ENCODE measurements at places on chromosomes 7 and 10. TPM values are rescaled to one million over a fixed set of nuclear protein-coding genes. Genes with fewer than 3 reads are reported as not detected.

DNA sequence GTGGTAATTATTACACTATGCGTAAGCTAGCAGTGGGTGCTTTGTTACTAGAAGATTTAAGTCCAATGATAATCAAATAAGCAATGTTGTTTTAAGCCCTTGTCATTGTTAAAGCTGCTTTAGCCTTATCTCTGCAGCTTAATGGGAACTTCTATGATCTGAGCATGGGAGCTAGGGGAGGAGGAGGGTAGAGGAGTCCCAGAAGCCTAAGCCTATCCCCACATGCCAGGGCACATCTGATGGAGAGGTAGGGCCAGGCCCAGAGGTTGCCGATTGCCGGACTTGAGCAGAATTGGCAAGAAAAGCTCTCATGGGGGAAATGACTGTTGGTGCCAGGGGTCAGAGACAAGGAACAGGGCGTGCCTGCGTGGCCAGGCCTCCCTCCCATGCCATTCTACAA lies 13.4 kb downstream of the CUBN start:
- DNase-seq: no peak

GRCh38 chr7:5282543-5283316 lies at the start of gene SLC29A4:
SLC29A4 (plus strand) TSS chr7:5282943; CDS start chr7:5287817, 4,874 bp downstream.
- DNase-seq: no peak

GRCh38 chr10:105745596-105746148 lies 1104.6 kb downstream of the SORCS3 start:
- DNase-seq: no peak

GRCh38 chr10:60646966-60647796 lies 131.1 kb upstream of the CDK1 start:
- no peak for DNase-seq

DNA sequence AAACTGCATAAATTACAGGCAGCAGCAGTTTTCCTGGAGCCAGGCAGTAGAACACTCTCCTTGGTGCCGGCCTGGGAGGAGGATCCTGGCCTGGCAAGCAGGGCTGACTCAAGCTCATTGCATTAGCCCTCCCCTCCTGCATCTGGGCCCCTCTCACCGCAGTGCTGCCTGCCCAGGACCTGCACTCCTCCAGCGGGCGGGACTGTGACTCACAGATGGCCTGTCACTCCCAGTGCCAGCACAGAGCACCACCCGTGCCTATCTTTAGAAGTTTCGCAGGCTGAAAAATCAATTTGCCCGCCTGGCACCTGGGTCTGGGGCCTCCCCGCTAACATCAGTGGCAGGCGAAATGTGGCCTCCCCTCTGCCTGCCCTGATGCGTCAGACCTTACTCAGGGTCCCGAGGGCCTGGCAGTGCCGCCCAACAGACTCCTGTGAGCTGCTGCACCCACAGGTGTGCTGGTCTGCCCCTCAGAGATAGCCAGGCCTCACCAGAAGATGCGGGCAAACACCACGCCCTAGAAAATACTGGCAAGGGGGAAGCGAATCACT lies 123.8 kb downstream of the KCNMA1 start:
- no peak for DNase-seq

DNA sequence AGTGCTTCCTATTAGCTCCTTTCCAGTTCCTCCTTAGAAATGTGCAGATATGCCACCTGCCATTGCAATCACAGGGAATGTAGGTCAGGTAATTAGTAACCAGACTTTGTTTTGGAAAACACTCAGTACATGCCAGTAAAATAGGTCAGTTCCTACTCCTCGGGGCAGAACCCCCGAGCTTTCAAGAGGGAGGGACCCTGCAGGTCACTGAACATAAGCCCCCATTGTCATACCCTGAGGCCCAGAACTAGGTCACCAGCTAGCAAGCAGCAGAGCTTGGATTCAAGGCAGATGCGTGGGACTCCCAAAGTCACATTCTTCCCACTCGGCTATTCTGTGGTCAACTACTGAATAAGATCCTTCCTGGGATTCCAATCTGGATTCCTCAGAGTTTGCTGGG lies 104.8 kb downstream of the PPP1R3C start:
- no peak for DNase-seq

DNA sequence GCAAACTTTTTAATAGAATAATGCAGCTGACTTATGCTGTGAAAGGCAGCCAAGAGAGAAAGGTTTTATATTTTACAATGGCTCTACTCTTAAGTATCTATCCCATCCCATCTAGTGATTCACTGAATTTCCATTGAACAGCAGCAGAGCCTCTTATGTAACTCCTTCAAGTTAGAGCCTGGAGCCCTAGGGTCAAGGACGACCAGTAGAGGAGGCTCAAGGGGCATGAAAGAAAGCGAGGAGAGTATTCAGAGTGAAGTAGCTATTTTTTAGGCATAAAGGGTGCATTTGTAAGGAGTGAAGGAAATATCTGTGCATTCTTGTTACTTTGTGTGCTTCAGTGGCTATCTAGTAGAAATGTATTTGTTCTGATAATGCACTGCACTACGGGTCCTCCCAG lies 180.2 kb upstream of the TPK1 start:
- DNase-seq: no peak

DNA sequence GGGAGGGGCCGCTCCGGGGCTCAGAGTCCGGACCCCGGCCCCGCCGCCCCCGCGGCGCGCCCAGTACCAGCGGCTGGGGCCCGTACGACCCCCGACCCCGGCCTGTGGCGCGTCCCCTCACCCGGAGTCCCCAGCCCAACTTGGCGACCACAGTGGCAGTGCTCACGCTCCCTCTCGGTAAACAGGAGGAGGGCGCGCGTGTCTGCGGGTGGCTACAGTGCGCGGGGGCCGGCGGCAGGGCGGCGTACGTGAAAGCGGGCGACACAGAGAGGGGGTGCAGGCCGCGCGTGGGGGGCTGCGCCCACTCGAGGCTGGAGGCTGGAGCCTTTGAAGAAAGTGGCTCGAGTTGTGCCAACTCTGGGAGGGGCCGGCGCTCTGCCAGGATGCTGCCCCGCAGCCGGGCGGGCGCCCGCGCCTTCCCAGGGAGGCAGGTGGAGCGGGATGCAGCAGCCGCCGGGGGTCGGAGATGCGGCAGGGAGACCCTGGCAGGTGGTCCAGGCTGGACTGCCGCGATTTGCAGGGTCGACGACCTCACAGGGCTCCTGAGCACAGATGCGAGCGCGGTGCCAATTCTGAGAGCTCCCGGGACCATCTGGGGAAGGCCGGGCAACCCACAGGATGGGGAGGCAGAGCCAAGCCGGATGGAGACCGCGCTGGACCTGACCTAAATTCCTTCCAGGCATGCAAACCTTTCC lies 655 bp downstream of the PTPRE start:
- peak; percentile 68 for DNase-seq

- DNase-seq: no peak
These were observed 28.7 kb downstream of the ST8SIA6 start for GRCh38 chr10:17425584-17426262.

The AFAP1L2 gene
- 5.3 TPM for total RNA-seq

DNA sequence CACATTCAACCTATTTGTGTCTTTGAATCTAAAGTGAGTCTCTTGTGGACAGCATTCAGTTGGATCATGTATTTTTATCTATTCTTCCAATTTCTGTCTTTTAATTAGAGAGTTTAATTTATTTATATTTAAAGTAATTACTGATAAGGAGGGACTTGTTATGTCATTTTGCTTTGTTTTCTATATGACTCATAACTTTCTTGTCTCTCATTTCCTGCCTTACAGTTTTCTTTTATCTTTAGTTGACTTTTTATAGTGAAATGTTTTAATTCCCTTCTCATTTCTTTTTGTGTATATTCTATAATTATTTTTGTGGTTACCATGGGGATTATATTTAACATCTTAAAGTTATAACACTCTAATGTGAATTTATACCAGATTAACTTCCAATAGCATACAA lies 7.3 kb upstream of the ZNF518A start:
- no peak for DNase-seq

GRCh38 chr10:95784279-95784913 lies 28.4 kb downstream of the ENTPD1 start:
- DNase-seq: no peak

The PPRC1 gene
- total RNA-seq: 32.7 TPM

DNA sequence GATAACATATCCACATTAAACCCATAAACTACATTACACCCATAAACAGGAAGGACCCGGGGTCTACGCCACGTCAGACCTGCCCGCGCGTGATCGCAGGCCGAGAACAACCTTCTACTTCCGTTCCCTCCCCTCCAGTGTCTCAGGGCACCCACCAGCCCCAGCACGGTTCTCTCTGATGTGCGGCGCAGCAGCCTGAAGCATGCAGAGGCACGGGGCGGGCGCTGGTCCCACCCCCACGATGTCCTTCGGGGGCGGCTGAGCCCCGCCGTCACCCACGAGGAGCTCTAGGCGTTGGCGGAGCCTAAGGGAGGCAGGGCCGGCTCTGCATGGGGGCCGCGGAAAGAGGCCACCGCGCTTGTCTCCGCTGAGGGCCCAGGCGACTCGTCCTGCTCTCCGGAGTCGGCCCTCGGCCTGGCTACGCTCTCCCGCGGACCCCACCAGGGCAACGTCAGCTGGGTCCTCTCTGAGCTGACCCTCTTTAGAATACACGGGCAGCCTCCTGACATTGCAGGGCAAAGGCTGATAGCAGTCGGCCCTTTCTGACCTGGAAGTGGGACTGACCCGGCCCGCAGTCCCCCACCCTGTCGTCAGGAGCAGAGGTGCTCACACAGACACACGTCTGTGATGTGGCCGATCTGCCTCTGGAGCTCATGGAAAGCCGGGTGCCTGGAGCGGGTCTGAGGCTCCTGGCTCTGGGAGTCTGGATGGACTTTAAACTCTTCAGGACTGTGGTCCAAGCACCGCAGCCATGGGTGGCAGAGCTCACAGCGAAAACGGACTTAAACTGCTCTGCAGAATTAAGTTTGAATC lies 65.6 kb upstream of the ADGRA1 start:
- no peak for DNase-seq

DNA sequence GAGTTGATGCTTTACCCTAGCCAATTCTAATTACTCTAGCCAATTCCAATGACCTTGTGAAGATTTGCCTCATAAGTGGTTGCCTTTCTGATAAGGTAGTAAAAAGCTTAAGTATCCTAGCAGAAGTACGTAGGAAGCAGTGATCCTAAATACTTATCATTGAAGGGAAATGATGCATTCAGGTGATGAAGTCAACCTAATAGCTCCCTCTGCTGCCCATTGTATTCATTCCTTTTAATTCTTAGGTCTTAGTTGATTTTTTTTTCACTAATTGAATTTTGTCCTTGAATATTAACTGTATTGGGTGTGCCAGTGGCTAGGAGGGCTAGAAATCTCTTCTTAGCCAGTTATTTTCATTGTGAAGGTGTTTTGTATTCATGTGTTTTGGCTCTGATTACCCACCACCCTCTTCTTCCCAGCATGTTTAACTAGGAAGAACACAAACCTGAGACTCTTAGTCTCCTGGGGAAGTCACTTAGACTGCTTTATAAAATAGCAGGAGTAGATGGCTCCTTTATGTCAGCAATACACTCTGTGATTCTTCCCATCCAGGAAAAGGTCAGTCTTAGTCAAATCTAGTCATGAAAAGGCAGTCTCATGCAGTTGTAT lies 46.3 kb downstream of the PLEKHA8 start:
- no peak for DNase-seq

- no peak for DNase-seq
These were observed 66.4 kb downstream of the ASAH2B start for GRCh38 chr10:50805981-50806622.

DNA sequence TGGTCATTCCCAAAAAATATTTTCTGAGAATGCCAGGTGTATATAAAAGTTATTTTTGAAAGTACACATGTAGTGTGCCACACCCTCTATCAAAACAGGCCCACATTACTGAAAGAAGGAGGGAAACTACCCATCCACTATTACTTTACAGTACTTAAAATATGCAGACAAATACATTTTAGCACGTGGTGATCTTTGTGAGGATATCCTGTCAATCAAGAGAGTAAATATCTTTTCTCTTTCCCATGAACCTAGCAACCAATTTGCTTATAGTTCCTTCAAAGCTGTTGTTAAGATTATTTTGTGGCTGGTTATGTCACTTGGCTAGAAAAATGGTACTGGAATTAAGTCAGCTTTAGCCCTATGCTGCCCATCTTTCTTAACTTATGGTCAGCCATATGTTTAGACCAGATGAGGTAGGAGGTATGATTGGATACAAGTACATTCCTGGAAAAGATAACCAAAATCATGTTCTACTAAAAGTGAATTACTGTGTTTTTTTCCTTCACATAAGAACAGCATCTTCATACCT lies 70.1 kb downstream of the AUTS2 start:
- no peak for DNase-seq

The DENND2A gene
- total RNA-seq: 19.0 TPM

The THNSL1 gene
- total RNA-seq: 2.7 TPM

DNA sequence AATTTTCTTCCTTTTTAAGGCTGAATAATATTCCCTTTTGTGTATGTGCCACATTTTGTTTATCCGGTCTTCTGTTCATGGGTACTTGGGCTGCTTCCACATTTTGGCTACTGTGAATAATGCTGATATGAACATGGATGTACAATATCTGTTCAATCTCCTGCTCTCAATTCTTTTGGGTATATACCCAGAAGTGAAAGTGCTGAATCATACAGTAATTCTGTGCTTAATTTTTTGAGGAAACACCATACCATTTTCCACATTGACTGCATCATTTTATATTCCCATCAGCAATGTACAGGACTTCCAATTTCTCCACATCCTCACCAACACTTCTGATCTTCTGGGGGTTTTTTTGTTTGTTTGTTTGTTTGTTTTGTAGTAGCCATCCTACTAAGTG lies 135.0 kb upstream of the INHBA start:
- no peak for DNase-seq

DNA sequence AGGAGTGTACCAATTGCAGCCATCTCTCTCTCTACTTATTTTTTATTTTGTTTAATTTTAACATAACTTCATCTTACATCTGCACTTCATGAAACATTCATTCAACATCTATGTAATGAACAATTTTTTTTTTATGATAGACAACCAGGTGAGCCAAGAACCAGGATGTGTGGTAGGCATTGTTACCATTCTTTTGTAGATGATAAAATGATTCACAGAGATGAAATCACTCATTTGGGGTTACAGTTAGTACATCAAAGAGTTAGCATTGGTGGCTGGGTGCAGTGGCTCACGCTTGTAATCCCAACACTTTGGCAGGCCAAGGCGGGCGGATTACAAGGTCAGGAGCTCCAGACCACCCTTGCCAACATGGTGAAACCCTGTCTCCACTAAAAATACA lies 127.8 kb downstream of the HDAC9 start:
- no peak for DNase-seq

- DNase-seq: no peak
These were observed 290.8 kb upstream of the ZNF32 start for GRCh38 chr10:43939389-43939938.

GRCh38 chr7:24932815-24933214 lies 47.2 kb downstream of the OSBPL3 start:
- DNase-seq: no peak

GRCh38 chr10:131774681-131775085 lies 126.1 kb upstream of the PPP2R2D start:
- no peak for DNase-seq

- no peak for DNase-seq
These were observed 113.9 kb downstream of the CACNB2 start for GRCh38 chr10:18254086-18254485.

DNA sequence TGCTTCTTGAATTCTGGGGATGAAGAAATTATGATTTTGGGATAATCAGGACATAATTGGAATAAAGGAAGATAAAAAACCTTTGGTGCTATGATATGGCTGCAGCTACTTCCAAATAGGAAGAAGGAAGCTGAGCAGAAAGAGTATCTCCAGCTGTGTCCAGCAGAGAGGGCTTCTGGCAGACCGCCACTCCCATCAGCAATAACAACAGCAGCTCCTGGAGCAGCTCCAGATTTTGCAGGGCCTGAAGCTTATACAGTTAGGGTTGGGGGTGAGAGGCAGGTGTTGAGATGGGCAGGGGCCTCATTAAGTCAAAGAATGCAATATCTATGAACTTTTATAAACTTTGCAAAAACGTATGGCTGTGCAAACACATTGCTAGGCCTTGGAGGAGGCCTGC lies 62.3 kb downstream of the C10orf120 start:
- no peak for DNase-seq

All from lower lobe of right lung (tissue), 2 donors.